ENCODE measurements at places on chromosomes 2 and 18. TPM values are rescaled to one million over a fixed set of nuclear protein-coding genes. Genes with fewer than 3 reads are reported as not detected.

Gene MYO5B
- 1.1 TPM for total RNA-seq

Gene MC5R
- total RNA-seq: not detected

Gene UPP2
- not detected for total RNA-seq

Gene SP140
- total RNA-seq: not detected

Gene MDH1B
- total RNA-seq: under 0.01 TPM

Gene SKOR2
- not detected for total RNA-seq

Gene MYO7B
- 0.46 TPM for total RNA-seq

Gene RTP5
- not detected for total RNA-seq

Gene SMYD1
- total RNA-seq: not detected

Gene IL1R1
- total RNA-seq: 0.65 TPM

Gene MARCO
- not detected for total RNA-seq

Gene OTX1
- total RNA-seq: under 0.01 TPM

Gene CNPPD1
- 19.3 TPM for total RNA-seq

Gene ZNF892
- 9.6 TPM for total RNA-seq

Gene ASPRV1
- total RNA-seq: 0.32 TPM

Gene GRB14
- 11.9 TPM for total RNA-seq

Gene KCNG2
- not detected for total RNA-seq

Gene RAB17
- total RNA-seq: not detected

Gene MERTK
- 7.8 TPM for total RNA-seq

Gene ONECUT2
- total RNA-seq: under 0.01 TPM

Gene LYG1
- not detected for total RNA-seq
